ENCODE measurements at places on chromosomes 3 and 15.

GRCh38 chr15:83854321-83854720 lies 200.4 kb downstream of the ADAMTSL3 start:
- no peak for DNase-seq

DNA sequence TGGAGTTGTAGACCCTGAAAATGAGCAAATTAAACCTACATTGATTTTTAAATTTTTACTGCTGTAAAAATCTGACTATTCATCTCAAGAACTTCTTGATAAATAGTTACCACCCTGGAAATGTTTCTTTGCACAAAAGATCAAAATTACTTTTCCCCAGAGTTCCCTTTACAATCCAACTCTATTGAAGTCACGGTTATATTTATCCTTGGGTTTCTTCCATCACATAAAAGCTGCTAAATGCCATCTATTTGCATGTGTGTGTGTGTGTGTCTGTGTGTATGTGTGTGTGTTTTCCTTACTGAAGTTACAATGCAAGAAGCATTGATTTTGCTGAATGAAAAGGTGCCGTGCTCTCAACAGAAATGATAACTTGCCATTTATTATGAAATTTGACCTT lies 1273.0 kb downstream of the ROBO2 start:
- DNase-seq, result no peak

DNA sequence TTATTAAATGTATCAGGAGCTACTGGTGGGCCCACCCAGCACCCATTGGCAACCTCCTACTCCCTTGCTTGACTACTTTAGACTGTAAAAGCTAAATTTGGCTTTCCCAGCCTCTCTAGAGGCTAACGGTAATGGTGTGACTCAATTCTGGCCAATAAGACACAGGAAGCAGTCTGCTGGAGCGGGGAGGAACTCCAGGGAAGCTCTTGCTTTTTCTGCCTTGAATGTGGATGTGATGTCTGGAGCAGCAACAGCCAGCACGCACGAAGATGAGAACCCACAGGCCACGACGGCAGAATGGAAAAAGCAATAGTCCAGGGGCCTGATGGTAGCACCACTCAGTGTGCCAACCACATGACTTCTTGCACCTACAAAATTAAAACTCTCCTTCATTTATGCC lies 39.9 kb downstream of the RAB6B start:
- DNase-seq, result no peak

GRCh38 chr3:122642935-122643334 lies 37.7 kb upstream of the PARP14 start:
- DNase-seq, result no peak

- no peak for DNase-seq
These were observed 75.0 kb upstream of the EPHB3 start for GRCh38 chr3:184486614-184487013.

- no peak for DNase-seq
These were observed 37.0 kb downstream of the MINDY4B start for GRCh38 chr3:150868282-150868681.

DNA sequence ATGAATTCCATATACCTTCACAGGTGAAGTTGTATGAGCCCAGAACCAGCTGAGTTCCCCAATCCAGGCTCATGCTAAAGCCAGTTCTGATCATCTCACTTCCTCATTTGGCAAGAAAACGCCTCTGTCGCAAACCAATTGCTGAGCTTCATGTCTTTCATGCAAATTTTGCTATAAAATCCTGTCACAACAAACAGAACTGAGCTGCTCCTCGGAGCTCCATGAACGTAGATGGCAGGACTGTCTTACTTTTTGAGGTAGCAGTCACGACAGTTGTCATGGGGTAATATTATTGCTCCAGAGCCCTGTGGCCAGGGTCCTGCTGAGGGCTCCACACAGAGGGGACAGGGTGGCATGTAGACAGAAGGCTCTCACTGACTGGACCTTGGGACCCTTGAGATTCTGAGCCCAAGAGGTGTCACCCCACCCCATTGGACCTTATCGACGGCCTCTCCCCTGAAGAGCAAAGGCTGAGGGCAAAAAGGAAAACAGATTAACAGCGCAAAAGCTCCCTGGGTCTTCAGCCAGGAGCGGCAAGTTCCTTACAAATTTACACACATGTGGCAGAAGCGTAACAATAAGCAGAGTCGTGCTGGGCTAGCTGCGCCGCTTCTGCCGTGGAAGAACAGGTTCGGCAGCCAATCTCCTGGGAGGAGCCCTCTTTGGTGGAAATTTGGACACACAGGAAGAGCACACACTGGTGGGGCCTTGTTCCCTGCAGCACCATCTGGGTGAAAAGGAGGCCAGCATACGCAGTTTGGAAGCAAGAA lies 249.2 kb downstream of the OPA1 start:
- peak; percentile 88 for DNase-seq

- DNase-seq, result no peak
These were observed 137.0 kb downstream of the DNAJB8 start for GRCh38 chr3:128329491-128330213.

GRCh38 chr3:179398574-179399231 lies 51.2 kb downstream of the MFN1 start:
- no peak for DNase-seq

DNA sequence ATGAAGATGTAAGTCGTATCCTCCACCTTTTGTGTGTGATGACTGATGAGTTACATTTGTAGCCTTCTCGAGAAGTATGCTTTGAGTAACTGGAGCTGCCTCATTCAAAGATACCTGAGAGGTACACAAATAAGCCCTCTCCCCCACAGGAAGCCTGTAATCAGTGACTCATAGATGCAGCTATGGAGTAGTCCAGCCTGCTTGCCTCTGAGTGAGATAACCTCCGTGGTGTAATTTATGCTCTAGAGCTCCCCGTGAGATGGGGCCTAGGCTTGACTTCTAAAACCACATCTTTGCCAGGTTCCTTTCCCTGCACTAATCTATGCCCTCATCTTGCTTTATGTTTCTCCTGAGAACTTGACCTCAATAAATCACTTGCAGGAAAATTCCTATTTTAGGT lies 291.7 kb downstream of the SUCLG2 start:
- no peak for DNase-seq

DNA sequence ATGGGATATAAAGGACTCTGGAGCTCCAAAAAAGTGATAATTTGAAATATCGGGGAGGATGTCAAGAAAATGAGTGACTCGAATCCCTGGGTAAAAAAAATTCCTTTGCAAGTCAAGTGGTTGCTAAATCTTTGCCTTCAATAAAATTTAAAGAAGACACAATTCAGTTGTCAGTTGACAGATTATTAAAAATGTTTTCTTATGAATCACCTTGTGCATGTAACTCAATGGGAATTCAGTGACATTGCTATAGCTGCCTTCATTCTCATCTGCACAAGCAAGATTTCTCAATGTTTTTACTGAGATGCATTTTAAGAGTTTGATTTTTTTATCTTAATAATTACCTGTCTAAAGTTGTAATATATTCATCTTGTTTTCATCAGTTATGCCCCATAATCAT lies 264.0 kb upstream of the IL12A start:
- no peak for DNase-seq

DNA sequence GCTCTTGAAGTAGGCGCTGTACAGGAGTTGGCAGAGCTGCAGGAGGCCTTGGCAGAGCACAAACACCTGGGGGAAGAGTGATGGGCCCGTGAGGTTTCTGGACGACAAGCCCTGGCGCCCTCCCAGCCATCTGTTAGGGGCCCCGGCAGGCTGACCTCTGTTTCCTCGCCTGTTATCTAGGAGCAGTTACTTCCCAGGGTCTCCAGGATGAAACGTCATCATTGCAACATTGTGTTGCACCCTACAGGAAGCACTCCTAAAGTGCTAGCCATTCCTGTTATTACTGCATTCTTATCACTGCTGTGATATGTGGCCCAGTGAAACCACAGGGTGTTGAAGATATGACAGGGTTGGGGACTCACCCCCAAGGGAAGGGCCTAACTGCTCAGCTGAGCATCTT lies 50.2 kb downstream of the SLCO2A1 start:
- no peak for DNase-seq

GRCh38 chr3:150251187-150252062 lies 156.7 kb upstream of the TSC22D2 start:
- no peak for DNase-seq

DNA sequence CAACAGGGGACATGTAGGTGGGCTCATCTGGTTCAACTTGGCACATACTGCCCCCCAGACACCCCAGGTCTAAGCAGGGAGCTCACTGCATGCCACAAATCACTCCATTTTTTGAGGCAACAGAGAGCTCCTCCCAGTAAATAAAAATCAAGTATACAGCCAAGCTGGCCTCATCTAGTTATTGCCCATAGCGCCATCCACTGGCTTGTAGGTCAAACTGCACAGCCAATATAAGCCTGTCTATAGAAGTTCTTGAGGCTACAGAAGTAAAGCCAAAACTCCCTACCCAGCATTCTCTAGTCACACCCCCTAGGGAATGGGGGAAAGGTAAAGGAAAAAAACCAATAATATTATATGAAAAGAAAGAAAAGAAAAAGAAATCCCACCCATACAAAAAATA lies 453.7 kb downstream of the ZNF385D start:
- no peak for DNase-seq

- DNase-seq, result no peak
These were observed 8.1 kb downstream of the NPHP3 start for GRCh38 chr3:132713977-132714727.

DNA sequence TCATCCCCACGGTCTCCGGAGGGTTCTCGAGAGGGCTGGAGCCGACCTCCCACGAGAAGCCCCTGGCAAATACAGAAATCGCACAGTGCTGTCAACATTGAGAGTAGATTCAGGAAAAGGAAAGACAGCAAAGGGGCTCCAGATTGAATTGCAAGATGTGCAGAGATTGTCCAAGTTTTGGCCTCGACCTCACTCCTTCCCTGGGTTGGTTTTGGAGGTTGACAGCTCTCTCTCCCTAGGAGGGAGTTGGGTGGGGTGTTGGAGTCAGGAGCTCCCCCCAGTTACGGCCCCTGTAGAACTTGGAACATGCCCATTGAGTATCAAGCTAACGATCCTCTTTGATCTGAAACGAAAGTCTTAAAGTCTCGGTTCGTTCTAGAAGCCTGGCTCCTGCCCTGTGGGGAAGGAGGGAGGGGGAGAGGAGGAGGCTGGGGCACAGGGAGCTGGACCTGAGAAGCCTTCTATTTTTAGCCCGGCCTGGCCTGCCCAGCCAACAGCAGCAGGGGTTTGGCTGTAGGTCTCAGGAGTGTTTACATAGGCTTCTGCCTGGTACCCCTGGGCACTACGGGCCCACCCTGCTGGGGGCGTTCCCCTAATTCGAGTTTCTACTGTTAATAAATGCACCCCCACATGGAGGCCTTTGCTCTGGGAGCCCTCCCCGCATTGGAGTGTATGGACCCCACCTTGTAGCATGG lies 672 bp upstream of the KY start:
- no peak for DNase-seq

DNA sequence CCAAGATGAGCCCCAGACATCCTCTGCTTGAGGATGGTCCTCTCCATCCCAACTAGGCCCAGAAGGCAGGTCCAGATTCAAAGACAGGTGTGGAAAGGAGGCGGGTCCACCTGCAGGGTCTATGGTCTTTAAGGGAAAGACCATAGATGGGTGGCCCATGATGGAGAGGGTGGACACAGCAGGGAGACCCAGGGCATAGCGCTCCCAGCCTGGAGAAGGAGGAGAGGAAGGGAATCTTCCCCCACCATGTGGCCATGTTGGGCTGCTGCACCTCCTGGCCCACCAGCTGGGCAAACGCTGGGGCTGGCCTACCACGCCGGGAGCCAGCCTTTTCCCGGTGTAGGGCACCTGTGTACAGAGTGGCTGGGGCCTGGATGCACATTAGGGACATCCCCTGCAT lies 265.2 kb upstream of the TLE3 start:
- DNase-seq, result peak; percentile 38

- DNase-seq, result no peak
These were observed 32.1 kb upstream of the CLASP2 start for GRCh38 chr3:33750211-33750548.

GRCh38 chr3:4716706-4717362 lies 223.7 kb downstream of the ITPR1 start:
- DNase-seq, result no peak

- no peak for DNase-seq
These were observed 26.5 kb upstream of the ACTC1 start for GRCh38 chr15:34821831-34822230.

- DNase-seq, result peak; percentile 76
These were observed 276.6 kb downstream of the RPLP1 start for GRCh38 chr15:69729167-69729748.

- DNase-seq, result no peak
These were observed 3.0 kb downstream of the FAM174B start for GRCh38 chr15:92652576-92652966.

- DNase-seq, result no peak
These were observed 36.3 kb downstream of the LRTM1 start for GRCh38 chr3:54891540-54891897.

GRCh38 chr3:193590088-193590856 lies 2.7 kb upstream of the OPA1 start:
- DNase-seq, result no peak

DNA sequence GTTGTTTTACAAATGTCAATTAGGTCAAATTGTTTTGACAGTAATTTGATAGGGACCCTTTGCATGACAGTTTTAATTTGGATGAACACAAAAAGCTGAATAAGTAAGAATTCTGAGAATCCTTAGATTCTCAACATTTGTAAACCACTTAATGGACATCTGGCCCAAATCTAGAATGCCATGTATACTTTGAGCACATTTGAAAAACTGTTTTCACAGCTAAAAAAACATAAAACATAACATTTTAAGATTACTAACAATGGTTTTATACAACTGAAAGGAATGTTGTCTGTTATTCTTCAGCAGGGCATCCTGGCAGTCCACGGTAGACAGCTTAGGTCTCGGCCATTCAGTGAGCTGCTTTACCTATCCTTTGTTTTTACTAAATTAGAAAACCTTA lies 34.5 kb upstream of the TM2D3 start:
- no peak for DNase-seq

GRCh38 chr3:70557976-70558375 lies 245.5 kb upstream of the MDFIC2 start:
- no peak for DNase-seq

- no peak for DNase-seq
These were observed 8.3 kb upstream of the TMCO5A start for GRCh38 chr15:37926136-37926535.

DNA sequence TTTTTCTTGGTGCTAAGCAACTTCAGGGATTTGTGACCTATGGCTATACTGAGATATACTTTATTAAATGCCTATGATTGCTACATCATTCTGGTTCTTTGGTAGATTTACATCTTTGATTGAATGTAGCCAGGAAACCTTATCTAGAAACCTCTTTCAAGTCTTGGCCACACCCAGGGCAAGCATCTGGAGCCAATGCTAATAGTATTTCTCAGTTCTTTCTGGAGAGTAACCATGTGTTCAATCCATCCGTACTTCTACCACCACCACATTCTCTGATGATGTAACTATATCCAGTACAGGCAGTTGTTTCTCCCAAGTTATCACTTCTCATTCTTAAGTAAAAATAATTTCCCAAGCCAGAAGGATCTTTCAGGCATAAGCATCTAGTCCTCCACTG lies 69.0 kb downstream of the NME9 start:
- DNase-seq, result no peak

DNA sequence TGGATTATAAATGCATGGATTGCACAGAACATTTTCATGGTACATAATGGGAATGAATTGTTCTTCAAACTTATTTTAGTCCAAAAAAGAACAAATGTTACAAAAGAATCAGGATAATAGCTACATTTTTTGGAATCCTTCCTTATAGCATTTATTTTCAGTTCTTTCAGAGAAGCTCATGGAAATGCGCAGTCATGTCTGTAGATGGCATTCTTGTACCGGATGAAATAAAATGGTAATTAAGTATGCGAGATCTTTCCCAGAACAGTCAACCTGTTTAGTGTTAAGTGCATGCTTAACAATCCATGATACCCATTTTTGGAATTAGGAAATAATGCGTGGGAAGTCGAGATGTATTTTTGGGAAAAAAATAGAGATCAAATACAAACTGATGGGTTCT lies 38.2 kb upstream of the GOLGA8B start:
- DNase-seq, result no peak

- no peak for DNase-seq
These were observed 101.8 kb upstream of the LIPC start for GRCh38 chr15:58329781-58330671.

Measured in B cell (primary cell).